Colonic mucosa (tissue), 4 donors: ENCODE measurements at places on chromosomes 7 and 10. TPM values are rescaled to one million over a fixed set of nuclear protein-coding genes. Genes with fewer than 3 reads are reported as not detected.

GTF2IRD1 gene
- 18.3 TPM for total RNA-seq

DNA sequence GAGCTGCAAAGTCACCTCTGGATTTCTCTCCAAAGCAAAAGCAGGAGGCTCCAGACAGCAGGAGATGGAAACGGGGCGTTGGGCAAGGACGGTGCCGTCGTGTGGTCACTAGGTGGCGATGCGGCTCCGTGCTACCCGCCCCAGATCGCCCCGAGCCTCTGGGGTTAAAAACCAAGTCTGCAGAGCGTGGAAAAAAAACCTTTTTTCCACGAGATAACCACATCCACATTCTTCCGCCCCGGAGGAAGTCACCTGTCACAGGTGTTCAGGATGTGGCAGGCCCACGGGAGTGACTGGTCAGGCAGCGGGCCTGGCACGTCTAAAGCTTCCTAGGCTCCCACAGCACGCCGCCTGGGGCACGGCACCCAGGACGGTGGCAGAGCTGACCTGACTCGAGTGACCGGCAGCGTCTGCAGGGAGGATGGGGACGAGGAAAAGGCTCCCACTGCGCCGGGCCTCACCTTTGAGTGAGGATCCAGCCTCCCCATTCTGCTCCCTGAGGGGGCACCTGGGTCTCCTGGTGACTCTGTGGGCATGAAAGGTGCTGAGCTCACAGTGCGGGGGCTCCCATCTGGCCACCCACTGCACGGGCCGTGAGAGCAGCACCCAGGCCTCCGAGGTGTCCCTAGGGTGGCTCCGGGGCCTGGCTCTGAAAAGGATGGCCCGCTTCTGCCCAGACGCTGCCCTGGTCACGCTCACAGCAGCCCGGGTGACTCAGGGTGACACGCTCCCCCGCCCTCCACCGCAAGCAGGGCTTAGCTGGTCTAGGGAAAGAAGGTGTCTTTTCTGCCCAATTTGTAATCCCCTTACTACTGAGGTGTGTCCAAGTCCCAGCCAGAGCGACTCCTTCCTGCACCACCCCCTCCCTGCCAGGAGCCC, 71.3 kb upstream of the TNRC18 start:
- peak; percentile 72 for DNase-seq
- no peak overlapping the region for H3K27ac ChIP-seq
- no peaks in the 10 kb centered on the region for H3K36me3 ChIP-seq
- peak overlapping the region; percentile 9 for H3K4me3 ChIP-seq
- H3K4me1 ChIP-seq = no peaks in the 10 kb centered on the region

DNA sequence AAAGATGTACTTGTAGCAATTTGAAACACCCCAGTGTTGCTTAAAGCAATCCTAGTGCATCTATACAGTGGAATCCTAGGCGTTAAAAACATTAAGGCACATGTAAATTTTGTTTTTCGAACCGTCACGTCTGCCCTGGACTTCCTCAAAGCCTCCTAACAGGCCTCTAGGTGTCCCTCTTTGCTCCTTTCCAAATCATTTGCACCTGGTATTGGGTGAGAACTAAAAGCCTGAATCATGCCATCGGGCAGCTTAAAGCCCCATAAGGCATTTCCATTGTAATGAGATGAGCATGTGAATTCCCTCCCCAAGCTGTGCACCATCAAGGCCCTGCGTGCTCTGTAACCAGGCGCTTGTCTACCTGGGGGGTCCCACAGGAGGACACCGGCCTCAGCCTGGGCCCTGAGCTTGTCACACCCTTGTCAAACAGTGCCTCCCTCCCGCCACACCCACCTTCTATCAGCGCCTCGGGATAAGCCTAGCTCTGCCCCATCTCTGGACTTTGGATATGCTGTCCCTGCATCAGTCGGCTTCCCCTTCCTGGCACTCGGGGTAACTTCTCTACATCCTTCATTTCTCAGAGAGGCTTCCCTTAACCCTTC, 89.2 kb downstream of the WDR11 start:
- DNase-seq = no peak
- no peak overlapping the region for H3K27ac ChIP-seq
- no peaks in the 10 kb centered on the region for H3K36me3 ChIP-seq
- H3K4me1 ChIP-seq = no peaks in the 10 kb centered on the region
- no peaks in the 10 kb centered on the region for H3K27me3 ChIP-seq

GRCh38 chr7:3264693-3265339, 36.2 kb upstream of the SDK1 start:
- H3K4me1 ChIP-seq = no peaks in the 10 kb centered on the region
- H3K4me3 ChIP-seq = no peak overlapping the region
- no peaks in the 10 kb centered on the region for H3K36me3 ChIP-seq
- no peaks in the 10 kb centered on the region for H3K27me3 ChIP-seq

DNA sequence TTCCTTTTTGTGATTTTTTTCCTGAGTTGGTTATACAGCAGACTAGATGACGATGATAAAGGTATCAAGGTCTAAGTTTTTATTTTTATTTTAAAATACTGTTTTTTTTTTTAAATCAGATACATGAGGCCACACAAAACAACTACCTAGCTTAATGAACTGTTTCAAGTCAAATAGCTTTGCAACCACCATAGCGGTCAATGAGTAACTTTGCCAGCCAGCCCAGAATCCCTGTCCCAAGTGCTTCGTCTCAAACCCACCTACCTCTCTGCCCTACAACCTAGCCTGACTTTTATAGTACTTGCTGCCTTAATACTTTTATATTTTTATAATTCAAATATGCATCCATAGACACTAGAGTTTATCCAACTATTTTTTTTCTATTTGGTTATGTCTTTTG, 676.5 kb downstream of the NRG3 start:
- H3K36me3 ChIP-seq = no peaks in the 10 kb centered on the region
- H3K27me3 ChIP-seq = no peaks in the 10 kb centered on the region
- H3K4me1 ChIP-seq = no peaks in the 10 kb centered on the region
- H3K27ac ChIP-seq = no peak overlapping the region
- DNase-seq = no peak
